Karpas-422 (cell line): ENCODE measurements at places on chromosomes 16 and 17. TPM values are rescaled to one million over a fixed set of nuclear protein-coding genes. Genes with fewer than 3 reads are reported as not detected.
A peak's percentile ranks its signal among the peaks of the same experiment; 100 is the strongest.

DNA sequence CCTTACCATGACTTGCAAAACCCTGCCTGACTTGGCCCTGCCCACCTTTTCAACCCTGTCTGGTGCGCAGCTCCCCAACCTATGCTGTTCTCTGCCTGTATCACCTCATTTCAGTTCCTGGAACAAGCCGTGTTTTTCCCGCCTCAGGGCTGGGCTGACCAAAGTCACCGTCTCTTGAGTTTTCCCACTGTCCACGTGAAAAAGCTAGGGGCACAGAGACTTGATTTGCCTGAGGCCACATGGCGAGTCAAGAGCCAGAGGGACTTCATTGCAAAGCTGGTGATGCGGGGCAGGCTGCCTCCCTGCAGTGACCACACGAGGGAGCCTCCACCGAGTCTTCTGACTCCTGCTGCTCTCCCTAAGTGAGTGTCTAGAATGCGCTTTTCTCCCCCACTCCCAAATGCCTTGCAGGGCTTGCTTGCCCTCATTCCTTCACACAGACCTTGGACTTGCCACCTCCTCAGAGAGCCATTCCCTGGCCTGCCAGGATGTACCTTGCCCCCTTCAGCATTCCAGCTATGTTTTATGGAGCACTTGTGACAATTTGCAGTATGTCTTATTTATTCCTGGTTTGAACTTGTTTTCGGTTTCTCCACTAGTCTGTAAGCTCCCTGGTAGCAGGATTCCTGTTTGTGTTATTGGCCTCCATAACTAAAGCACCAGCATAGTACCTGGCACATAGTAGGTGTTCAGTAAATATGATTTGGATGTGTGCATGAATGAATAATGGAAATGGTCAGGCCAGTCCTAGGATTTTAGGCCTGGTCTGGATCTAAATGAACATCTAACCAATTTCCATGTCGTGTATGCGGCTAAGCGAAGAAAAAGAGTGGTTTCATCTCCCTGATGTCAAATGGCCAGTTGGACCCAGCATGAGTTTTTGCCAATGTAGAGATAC lies 252.3 kb downstream of the SNX29 start:
- DNase-seq, result peak; percentile 72

- no peak for DNase-seq
Measured at GRCh38 chr16:27232061-27232900, 29.0 kb downstream of the KDM8 start.

The HID1 gene
- total RNA-seq, result 0.65 TPM in 1 of 2 replicates, not detected in the other

The HNF1B gene
- total RNA-seq, result not detected in 2 replicates

- DNase-seq, result no peak
Measured at GRCh38 chr16:3971706-3972105, 91.2 kb upstream of the CREBBP start.

DNA sequence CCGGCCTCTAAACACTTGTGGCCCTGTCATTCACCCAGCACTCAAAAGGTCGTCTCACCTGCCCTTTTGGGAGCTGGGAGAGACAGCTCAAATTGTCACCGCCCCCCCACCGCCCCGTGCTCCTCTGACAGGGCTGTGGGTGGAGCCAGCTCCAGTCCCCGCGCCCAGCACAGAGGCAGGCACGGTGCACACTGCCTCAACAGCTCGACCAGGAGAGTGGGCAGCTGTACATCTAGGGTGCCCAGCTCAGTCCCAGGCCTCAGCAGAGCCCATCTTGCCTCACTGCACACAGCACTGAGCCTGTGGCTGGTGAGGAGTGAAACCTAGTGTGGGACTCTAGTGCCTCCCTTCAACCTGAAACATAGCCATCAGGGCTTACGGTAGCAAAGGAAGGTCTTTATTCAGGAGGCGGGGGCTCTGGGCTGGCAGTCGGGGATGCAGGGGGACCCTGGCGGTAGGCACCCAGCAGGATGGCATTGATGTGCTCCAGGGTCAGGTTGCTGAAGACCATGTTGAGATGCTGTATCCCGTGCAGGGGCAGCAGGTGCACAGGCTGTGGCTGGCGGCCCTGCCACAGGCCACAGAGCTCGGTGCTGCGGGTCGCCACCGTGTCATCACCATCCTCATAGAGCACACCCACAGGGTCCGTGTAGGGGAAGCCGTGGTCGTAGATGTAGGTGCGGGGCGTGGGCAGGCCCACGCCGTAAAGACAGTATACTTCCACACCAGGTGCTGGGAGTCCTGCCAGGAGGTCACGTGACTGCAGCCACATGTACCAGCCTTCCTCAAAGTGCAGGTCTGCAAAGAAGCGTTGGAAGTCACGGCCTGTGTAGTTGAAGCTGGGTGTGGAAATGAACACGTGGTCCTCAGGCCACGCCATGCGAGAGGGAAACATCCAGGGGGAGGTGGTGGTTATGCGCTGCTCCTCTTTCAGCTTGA lies 3.1 kb upstream of the PSMB10 start:
- peak; percentile 54 for DNase-seq

DNA sequence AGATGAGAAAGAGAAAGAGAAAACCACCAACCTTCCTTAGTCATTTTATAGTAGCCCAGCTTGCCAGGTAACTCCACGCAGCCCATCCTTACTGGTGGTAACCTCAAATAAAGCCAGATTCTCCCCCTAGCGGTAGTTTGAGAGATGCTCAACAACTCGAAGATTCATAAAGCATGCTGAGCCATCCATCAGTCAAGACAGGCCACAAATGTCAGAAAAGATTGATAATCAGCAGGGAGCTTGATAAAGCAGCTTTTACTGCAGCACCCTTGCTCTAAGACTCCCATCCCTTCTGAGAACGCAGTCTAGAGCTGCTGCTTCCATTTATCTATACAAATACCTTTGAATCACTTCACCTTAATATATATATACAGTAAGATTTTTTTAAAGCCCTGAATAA lies 451.5 kb upstream of the HSBP1 start:
- peak; percentile 87 for DNase-seq

The MYH1 gene
- total RNA-seq, result not detected in 2 replicates

The PRDM7 gene
- not detected in 2 replicates for total RNA-seq

GRCh38 chr17:879546-880442 lies 97.6 kb downstream of the MRM3 start:
- peak; percentile 90 for DNase-seq
